ENCODE measurements at places on chromosomes 12 and 14. TPM values are rescaled to one million over a fixed set of nuclear protein-coding genes. Genes with fewer than 3 reads are reported as not detected.

DNA sequence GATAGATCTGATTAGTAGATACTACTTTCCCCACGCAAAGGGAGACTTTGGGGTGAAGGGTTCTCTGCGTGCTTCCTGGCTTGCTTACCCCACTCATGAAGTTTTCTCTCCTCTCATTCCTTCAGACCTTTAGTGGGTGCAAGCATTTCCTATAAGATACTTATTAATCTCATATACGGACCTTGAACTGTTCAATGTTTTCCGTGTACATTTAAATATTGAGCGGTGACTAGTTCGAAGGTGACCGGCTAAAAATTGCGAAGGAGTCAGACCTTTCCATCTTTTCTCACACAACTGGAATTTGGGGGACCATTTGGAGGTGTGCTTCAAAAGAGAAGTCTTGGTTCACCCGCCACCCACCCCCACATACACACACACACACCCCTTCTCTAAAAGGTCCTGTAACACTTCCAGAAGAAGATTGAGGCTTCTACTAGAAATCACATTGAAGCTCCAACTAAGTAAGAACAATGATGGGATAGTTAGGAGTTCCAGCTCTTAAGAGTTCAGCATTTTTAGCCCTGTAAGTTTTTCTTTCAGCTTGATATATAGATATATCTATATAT, 6.1 kb upstream of the FOXG1 start:
- DNase-seq, result no peak

DNA sequence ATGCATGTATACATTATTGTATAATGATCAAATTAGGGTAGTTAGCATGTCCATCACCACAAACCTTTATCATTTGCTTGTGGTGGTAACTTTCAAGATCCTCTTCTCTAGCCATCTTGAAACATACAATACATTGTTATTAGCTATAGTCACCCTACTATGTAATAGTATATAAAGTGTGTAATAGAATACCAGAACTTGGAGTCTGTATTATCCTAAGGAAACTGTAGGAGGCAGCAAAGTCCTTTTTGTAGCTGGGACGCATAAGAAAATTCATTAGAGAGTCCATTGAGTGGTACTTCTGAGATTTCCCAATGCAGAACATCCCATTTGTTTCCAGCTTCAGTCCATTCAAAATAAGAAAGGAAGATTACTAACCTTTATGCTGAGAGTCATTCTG, 325.9 kb upstream of the LRFN5 start:
- DNase-seq, result no peak

Gene KRT73
- total RNA-seq, result not detected

- no peak for DNase-seq
Measured at GRCh38 chr14:104081951-104082464, 3.5 kb upstream of the ASPG start.

Gene DLGAP5
- total RNA-seq, result 1.2 TPM

Gene RPS6KL1
- total RNA-seq, result 18.6 TPM

- DNase-seq, result no peak
Measured at GRCh38 chr14:75630695-75631452, 29.8 kb downstream of the ERG28 start.

DNA sequence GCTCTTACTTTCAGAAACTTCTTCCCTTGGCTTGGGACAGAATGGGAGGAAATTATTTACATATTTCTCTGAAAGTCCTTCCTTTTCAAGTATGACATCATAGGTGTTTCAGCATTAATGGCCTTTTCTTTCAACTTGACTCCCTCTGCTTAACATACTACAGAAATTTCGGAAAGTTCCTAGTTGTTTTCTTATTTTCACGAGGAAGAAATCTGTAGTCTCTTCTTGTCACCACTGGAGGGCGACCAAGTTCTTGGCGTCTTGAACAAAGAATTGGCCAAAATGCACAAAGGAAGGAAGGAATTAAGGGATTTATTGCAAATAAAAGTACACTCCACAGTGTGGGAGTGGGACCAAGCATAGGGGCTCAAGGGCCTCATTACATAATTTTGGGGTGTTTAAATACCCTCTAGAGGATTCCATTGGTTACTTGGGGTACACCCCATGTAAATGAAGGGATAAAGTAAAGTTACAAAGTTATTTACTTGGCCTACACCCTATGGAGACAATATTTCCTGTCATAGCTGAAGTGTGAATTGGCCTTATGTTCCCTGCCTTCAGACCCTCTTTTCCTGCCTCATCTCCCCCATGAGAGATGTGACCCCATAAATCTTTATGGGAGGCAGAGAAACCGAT, 70.4 kb downstream of the RPL10L start:
- no peak for DNase-seq

Gene PFDN5
- 420 TPM for total RNA-seq

GRCh38 chr12:50101663-50102062, 2.1 kb upstream of the GPD1 start:
- no peak for DNase-seq

Gene LPAR5
- total RNA-seq, result 15.0 TPM

Gene OVCH1
- not detected for total RNA-seq

Gene LRRC10
- total RNA-seq, result not detected

- DNase-seq, result no peak
Measured at GRCh38 chr12:89453121-89453978, 71.2 kb downstream of the GALNT4 start.

GRCh38 chr14:91173904-91174303, 60.0 kb downstream of the DGLUCY start:
- DNase-seq, result no peak

DNA sequence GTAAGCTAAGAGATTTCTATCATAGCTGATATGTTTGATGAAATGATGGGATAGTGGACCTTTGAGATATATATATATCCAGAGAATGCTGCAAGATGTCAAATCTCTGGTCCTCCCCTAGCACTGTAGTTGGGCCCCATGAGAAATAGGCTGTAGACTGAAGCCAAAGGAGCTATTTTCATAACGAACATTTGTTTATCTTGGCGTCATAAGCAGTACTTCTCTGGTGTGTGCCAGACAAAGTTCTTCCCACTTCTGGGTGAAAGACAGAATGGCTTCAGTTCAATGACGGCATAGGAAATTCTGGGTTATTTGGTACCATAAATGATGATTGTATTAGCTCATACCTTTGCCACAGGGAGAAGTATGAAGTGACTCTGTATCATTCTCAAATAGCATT, 534.3 kb downstream of the SOX5 start:
- no peak for DNase-seq

DNA sequence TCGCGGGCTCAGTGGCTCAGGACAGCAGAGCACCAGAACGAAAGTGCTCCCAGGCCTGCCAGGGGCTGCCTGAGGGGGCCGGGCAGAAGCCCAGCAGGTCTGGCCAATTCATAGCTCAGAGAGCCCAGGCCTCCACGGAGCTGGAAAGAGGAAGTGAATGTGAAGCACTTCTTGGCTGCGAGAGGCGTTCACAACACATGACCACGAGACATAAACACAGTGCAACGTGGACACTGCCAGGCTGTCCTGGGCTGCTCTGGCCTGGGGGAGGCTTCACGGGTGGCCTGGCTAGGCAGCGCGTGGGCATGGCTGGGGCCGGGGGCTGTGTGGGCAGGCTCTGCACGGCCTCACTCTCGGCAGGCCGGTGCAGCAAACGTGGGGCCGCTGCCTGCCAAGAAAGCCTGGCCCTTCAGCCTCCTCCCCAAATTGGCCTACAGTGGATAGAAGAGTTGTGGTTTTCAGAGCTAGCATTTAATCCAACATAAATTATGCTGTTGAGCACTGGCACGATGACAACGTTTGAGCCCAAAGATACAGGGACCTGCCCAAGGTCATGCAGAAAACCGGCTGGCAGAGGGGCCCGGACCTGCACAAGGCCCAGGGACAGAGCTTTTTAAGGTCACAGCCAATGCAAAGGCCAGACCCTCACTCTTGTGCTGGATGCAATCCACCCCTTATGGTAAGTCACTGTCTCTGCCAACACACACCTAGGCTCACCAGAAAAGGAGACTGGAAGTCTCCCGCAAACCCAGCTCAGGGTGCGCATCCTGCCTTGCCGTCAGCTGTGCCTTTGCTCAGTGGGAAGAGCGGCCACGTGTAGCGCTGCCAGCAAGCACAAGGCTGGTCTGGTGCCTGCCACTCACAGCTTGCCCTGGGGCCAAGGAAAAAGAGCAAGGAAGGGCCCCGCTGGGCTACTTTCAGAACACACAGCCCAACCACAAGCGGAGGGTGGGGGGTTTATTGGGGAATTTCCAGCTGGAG, 8.6 kb downstream of the SLC25A29 start:
- peak; percentile 82 for DNase-seq

DNA sequence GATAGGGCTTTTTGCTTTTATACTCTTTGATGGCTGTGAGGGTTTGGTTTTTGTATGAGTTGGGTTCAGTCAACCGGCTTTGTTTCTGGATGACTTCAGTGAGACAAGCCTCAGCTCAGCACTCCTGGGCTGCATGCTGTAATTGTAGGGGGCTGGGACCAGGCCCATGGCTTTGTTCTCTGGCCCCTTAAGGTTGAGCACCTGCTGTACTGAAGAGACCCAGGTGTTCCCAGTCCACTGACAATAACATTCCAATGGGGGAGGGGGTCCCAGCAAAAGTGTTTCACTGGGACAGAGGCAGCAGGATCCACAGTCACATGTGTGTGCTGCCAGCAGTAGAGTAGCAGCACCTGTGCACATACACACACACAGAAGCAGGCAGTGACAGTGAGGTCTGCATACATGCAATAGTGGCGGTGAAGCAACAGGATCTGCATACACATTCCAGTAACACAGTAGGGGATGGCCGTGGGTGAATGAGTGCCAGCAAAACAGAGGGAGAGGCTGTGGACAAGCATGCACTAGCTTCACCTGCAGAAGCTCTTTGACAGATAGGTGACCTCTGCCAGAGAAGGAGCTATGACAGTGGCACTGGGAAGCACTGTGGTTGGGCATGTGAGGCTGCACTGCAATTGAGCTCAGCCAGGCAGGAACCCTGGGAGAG, 240.4 kb downstream of the ASCL1 start:
- DNase-seq, result no peak

- no peak for DNase-seq
Measured at GRCh38 chr14:72292689-72293024, 360.4 kb downstream of the RGS6 start.

DNA sequence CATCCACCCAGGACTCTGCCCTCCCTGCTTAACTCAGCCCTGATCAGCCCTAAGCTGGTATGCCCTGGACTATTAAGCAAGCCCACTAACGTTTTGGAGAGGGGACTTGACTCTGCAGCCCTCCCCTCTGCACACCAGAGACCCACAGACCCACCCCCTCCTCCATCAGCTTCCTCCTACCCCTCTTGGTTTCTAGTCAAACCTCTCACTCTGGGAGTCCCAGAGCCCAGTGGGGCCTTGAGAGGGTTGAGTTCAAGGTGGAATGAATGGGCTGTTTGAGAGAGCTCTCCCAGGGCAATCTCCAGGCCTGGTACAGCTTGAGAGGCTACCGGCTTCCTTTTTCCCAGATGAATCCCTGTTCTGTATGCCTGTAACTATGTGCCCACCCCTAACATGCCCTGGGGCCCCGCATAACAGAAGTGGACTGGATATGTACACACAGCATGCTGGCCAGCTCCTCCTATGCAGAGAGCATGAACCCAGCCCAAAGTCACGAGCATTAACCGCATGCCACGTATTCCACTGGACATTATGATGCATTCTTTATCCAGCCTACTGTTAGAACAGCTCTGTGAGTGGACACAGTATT, 43.6 kb downstream of the IRF2BPL start:
- DNase-seq, result no peak

DNA sequence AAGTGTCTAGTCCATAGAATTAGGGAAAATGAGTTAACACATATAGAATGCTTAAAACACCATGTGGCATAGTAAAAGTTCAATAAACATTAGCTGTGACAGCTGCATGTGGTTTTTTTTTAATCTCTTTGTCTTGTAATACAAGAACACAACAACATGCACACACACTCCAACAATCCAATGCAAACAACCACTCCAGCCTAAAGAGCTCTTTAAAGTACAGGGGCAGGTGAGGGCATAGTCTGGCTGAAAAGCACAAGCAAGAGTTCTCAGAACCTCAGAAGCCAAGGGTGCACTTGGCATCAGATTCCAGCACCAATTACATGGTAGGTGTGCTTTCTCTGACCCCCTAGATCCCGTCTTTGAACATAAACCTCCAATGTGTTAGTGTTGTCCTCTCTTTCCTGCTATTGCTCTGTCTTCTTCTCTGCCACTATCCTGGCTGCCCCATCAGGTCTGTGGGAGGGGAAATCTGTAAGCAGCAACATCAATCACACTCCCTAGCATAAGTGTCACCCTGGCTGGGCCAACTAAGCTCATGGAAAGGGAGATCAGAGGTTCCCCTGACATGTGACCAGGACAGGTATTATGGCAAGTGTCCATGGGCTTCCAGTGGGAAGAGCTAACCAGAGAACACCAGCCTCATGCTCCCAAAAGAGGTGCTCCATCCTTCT, 91.0 kb downstream of the SLC8A3 start:
- no peak for DNase-seq

DNA sequence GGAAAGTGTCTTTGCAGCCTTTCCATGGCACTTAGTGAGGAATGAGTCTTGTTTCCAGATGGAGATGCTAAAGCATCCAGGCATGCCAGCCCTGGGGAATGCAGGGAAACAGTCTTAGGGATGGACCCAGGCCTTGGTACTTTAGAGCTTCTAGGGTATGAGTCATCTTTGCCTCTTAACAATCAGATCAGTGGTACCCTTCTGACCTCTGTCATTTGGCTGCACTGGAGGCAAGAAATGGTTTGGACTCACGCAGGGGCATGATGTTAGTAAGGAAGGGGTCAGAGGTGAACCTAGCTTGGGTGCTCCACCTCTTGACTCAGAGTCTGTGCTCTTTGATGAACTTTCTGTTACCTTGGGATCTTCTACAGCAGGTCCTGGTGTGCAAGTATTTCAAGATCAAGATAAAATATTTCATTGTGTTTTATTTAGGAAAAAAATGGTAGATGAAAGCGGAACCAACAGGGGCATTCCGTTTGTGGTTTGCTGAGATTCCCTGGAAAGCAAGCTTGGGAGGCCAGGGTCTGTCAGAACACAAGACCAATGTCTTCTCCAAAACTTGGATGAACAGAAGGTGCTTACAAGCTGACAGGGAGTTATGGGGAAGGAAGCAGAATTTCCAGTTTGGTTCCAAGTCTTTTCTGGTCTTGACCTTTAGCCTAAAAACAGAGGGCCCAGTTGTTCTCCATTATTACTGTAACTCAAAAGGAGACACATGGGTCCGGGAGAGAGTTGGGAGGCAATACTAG, 216.2 kb downstream of the ZFP36L1 start:
- no peak for DNase-seq

- DNase-seq, result no peak
Measured at GRCh38 chr12:57483466-57483865, 3.8 kb upstream of the ARHGAP9 start.

GRCh38 chr12:113228394-113229028, 7.2 kb downstream of the TPCN1 start:
- DNase-seq, result no peak

DNA sequence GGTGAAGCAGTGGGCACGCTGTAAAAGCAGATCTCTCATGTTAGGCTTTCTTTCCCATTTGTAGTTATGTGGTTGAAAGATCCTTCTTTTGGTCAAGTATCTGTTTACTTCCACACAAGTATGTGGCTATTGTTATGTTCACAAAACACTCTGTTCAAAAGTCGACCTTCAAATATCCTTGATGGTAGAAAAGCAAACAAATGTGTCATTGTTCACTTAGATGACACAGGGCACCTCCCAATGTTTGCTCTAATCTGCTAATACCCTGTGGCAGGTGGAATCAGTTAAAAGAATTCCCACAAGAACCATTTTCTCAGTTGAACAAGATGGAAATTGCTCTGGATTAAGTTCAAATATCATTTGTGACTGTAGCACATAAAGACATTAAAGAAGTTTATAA, 43.6 kb upstream of the NAA30 start:
- DNase-seq, result no peak

Gene TEP1
- 107 TPM for total RNA-seq

All from mucosa of gallbladder (tissue), 1 donor.